ENCODE measurements at places on chromosomes 12 and 14.
A peak's percentile ranks its signal among the peaks of the same experiment; 100 is the strongest.

GRCh38 chr12:68508576-68508975, 102.1 kb upstream of the RAP1B start:
- DNase-seq, result no peak

GRCh38 chr12:8033153-8034044, 883 bp downstream of the FOXJ2 start:
- peak; percentile 38 for DNase-seq

DNA sequence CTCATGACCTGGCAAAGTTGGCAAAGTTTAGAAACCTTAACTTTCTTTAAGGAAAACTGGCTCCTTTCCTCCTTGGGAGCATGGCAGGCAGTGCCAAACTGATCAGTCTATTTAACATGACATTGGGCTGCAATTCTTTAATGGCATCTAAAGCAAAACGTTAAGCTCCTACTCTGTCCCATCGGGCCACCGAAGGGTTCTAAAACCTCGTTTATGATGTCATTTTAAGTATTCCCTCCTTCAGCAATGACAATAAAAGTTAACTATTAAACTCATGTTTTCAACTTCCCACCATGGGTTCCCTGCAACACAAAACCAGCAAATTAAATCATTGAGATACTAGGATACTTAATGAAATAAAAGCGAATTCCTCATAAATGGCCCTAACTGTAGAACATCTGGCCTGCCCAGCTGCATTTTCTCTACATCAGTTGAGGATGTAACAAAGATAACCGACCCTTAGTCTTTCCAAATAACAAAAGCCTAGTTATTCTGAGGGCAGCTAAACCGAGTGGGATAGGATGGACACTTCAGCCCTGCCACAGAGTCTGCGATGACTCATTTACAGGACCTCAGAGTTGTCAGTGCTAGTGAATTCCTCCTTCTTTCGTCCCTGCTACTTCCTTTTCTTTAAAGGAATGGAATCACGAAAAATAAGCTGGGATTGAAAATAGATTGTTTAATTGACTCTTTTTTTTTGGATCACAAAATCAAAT, 34.5 kb upstream of the RIC8B start:
- no peak for DNase-seq

- no peak for DNase-seq
These were observed 84.6 kb upstream of the DYNC1H1 start for GRCh38 chr14:101879529-101880336.

DNA sequence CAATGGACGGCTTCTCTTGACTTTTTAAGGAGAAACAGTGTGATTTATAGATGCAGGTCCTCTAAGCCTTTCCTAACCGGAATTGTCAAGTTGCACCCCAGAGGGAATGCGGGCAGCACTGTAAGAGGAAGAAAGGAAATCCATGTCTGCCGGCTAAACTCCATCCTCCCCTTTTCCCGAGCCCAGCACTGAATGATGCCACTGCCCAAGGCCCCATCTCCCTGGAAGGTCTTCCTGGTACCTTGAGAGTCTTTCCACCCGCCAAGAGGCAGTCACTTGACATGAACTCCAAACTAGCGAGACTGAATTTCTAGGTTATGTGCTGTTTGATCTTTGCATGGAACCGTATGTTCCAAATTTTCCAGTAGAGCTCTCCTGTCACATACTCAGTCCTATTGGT, 313.4 kb upstream of the FKBP4 start:
- no peak for DNase-seq

GRCh38 chr12:110039085-110039807, 9.1 kb downstream of the C12orf76 start:
- DNase-seq, result no peak

DNA sequence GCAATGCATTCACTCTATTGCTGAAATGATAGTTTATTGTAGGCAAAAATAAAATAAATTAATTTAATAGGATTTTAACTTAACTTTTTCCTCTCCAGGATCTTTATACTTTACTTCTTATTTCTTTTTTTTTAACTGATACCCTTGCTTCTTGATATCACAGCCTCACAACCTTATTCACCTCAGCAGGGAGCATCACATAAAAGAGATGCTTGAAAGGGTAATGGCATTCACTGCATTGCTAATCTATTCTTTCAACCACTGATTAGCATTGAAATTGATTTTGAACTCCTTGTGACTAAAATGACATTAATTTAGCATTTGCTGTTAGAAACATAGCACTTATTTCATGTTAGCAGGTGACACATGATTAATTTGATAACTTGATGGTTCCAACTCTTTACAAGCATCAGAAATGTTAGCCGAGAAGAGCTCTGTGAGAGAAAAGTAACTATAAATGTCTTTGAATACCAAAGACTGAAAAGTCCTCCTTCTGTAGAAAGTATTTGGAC, 689.5 kb upstream of the MGAT4C start:
- no peak for DNase-seq

DNA sequence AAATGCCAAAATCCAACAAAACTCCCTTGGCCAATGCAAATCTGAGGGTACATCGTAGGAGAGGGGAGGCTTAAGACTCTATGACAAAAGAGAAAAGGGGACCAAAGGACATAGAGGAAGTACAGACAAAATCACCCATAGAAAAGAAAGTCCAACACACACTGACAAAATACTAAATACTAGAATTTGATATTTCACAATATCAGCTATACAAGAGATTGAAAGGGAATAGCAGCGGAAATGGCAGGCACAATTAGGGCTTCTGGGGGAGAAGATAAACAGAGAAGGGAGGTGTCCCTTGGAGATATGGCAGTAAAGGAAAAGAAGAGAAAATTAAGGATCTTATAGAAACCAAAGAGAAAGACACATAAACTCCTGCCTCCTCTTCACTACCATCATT, 29.0 kb downstream of the ATP2B1 start:
- no peak for DNase-seq

DNA sequence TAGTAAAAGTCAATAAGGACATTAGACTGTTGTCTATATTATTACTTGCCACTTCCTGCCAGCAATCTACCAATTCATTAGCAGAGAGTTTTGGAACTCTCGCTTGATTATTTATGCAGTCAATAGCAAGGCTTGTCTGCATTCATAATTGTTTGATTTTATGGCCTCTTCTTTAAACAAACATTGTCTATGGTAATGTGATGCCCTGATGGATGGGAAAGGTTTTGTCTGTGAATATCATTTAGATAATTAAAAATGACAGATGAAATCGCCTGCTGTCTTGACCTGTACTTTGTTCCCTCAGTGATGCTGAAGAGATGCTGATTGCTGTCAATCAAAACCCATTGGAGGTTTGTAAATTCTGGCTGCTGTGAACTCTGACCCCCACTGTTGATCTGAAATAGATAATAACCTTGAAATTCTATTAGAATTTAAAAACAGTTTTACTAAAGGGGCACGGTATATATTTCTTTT, 455.3 kb downstream of the NPAS3 start:
- no peak for DNase-seq

- no peak for DNase-seq
These were observed 123.8 kb downstream of the DUSP6 start for GRCh38 chr12:89228491-89228890.

- no peak for DNase-seq
These were observed 45.1 kb upstream of the TRAF3 start for GRCh38 chr14:102731871-102732800.

DNA sequence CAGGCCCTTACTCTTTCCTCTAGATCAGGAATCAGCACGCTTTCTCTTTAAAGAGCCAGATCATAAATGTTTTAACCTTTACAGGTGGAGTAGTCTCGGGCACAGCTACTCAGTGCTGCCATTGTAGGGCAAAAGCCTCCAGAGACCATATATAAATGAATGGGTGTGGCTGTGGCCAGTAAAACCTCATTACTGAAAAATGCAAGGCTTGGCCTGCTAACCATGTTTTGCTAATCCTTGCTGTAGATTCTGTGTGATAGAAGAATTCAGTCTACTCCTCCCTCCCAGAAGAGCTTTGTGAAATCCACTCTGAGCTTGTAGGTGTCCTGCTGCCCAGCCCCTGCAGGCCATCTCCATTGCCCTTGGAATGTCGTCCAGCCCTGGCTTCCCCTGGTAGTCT, 58.1 kb downstream of the HSP90AA1 start:
- no peak for DNase-seq

DNA sequence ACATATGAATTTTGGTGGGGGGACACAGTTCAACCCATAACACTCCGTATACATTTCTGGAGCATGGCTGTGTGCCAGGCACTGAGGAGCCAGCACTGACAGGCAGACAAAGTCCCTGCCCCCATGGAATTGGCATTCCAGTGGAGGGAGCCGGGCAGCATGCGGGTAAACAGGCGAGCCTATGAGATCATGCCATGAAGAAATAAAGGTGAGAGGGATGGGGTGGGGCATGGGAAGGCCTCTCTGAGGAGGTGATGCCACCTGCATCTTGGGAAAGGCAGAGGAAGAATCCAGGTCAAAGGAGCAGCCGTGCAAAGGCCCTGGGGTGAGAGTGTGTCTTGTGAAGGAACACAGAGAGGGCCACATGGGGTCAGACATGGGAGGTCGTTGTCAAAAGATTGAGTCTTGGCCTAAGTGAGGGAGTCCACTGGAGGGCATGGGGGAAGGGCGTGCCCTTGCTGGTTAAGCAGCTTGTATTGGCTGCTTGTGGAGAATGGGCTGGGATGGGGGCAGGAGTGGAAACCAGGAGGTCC, 3.6 kb downstream of the OTUB2 start:
- DNase-seq, result no peak
